ENCODE measurements at places on chromosomes 4 and X. TPM values are rescaled to one million over a fixed set of nuclear protein-coding genes. Genes with fewer than 3 reads are reported as not detected.

- peak; percentile 91 for DNase-seq
These were observed 237.4 kb downstream of the DCLK2 start for GRCh38 chr4:150315691-150316090.

The CXXC4 gene
- polyA plus RNA-seq, result 6.8 TPM

- DNase-seq, result no peak
These were observed 11.1 kb downstream of the GASK1B start for GRCh38 chr4:158161551-158162354.

The PFKFB1 gene
- 0.34 TPM for polyA plus RNA-seq

DNA sequence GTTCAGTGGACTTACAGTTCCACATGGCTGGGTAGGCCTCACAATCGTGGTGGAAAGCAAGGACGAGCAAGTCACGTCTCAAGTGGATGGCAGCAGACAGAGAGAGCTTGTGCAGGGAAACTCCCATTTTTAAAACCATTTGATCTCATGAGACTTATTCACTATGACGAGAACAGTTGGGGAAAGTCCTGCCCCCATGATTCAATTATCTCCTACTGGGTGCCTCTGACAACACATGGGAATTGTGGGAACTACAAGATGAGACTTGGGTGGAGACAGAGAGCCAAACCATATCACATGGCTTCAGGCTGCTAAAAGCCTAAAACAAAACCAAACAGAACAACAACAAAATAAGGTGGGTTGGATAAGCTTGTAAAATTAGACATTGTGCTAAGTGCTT lies 194.4 kb upstream of the CPEB2 start:
- DNase-seq, result no peak

- DNase-seq, result no peak
These were observed 318.9 kb upstream of the PPP1R2C start for GRCh38 chrX:43096830-43097229.

DNA sequence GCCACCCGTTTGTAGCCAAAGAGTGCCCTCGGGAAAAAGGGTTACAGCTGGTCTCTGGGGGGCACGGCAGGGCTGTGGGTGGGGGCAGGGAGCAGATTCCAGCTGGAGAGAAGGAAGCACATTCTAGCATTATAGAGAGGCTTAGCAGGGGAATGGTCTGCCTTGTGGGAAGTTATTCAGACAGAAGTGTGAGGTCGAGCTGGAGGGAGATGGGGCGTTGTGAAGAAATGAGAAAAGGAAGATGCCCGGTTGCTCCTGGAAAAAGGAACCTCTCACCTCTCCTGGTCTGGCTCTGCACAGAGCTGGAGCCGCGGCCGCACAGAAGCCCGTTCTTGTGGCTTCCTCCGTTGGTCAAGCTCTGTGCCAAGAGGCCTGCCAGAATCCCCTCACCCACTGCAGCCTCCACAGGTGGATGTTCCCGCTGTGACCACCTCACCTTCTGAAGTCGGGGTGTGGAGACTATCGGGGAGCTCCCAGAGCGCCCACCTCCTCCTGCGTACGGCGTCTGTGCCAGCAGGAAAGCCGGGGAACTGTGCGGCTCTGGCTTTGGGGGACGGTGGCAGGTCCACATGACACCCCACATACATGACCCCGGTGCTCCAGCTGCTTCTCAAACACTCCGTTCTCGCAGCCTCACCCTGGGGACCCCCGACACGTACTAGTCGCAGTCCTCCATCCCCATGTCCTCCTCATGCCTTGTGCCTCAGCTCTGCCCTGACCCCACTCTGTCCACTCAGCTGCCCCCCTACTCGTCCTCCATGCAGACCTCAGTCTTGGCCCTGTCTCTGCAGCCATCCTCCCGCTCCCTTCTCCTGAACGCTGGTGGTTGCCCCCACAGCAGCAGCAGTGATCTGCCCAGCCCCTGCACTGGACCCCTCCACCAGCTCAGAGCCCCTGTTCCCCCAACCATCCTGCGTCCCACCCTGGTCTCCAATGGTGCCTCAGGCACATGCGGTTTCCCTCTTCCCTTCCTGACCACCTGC lies 52.2 kb upstream of the HGFAC start:
- no peak for DNase-seq
